Left hindlimb (tissue), 1 donor: ENCODE measurements at places on chromosomes 1 and 21.
A peak's percentile ranks its signal among the peaks of the same experiment; 100 is the strongest.

DNA sequence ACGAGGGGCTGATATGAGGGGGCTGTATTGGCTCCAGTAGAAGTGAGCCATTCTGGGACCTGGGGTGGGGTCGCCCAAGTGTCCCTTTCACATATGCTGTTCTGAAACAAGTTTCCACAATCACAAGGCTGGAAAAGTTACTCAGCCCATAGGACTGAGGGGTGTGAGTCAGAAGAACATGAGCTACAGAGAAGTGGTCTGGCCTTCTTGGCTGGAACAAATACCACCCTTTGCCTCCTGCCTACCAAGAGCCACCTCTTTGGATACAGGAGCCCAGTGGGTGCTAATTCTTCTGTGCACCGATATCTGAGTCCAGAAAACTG, 42.4 kb downstream of the MEF2D start:
- no peak for DNase-seq

- no peak for DNase-seq
Measured at GRCh38 chr1:72278461-72278860, 3.9 kb downstream of the NEGR1 start.

DNA sequence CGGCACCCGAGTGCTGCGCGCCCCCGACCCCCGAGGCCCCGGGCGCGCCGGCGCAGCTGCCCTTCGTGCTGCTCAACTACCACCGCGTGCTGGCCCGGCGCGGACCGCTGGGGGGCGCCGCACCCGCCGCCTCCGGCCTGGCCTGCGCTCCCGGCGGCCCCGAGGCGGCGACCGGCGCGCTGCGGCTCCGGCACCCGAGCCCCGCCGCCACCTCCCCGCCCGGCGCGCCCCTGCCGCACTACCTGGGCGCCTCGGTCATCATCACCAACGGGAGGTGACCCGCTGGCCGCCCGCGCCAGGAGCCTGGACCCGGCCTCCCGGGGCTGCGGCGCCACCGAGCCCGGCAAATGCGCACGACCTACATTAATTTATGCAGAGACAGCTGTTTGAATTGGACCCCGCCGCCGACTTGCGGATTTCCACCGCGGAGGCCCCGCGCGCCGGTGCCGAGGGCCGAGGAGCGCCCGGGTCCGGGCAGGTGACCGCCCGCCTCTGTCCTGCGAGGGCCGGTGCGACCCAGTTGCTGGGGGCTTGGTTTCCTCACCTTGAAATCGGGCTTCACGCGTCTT, 49.0 kb downstream of the SIM2 start:
- DNase-seq: peak; percentile 74

DNA sequence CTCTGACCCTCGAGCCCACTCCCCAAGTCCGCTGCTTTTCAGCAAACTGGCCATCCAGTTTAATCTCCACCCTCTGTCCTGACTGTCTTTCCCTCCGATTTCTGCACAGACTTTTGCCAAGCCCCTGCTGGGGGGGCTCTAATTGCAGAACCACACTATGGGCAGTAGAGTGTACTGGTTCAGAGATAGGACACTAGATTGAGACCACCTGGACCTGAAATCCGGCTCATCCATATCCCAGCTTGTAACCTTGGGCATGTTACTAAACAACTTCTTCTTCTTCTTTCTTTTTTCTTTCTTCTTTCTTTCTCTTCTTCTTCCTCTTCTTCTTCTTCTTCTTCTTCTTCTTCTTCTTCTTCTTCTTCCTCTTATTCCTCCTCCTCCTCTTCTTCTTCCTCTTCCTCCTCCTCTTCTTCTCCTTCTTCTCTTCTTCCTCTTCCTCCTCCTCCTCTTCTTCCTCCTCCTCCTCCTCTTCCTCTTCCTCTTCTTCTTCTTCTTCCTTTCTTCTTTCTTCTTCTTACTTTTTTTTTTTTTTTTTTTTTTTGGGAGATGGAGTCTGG, 7.7 kb downstream of the LRRC71 start:
- DNase-seq: no peak

- no peak for DNase-seq
Measured at GRCh38 chr1:59289570-59289969, 7.3 kb upstream of the FGGY start.

DNA sequence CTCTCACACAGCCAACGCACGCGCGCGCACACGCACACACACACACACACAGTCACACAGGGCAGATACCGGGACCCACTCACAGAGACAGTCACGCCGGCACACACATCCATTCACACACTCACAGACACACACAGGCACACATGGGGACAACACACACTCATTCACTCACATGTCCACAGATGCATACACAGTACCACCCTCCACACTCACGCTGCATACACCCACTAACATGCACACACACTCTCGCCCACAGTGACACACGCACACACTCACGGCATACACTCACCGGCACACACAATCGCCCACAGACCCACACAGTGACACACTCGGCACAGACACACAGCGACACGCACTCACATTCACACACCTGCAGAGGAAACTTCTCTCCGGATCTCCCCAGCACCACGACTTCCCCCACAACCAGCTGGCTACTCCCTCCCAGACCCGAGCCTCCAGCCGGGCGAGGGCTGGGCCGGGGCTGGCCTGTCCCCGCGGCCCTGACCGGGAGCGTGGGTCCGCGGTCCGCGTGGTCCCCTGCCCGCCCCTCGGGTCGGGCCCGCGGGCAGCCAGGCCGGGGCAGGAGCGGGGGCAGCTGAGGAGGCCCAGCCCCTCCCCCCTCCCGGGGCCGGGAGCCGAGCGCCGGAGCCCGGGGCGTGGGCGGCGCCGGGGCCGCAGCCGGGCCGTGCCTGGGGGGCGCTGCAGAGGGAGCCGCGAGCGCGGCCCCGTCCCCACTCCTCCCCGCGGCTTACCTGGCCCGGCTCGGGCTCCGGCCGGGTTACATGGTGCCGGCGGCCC, 552 bp downstream of the DLGAP3 start:
- no peak for DNase-seq

GRCh38 chr1:109649491-109649914, 6.4 kb upstream of the GSTM4 start:
- DNase-seq: no peak

- DNase-seq: no peak
Measured at GRCh38 chr1:161096015-161096414, 2.1 kb upstream of the KLHDC9 start.

GRCh38 chr1:75640137-75640536, 29.2 kb upstream of the SLC44A5 start:
- no peak for DNase-seq

- no peak for DNase-seq
Measured at GRCh38 chr1:110064576-110065337, 5.7 kb downstream of the ALX3 start.

DNA sequence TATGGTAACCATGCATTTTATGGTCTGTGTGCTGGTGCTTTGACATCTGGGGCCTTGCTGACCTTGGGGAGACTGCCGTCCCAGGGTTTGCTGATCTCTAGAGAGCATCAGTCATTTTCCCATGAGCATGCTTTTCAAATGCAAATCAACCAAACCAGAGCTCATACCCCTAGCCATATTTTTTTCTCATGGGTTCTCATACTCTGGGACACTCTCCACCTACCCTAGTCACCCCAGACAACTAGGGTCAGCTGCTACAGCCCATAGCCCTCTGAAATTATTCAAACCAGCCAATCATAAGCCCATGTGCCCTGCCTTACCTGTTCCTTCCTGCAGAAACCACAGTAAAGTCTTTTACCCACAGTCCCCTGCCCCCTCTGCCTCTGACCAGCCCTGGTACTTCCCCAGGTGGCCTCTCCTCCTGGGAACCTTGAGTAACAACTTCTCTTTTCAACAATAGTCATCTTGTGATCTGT, 132.0 kb downstream of the MAP3K21 start:
- no peak for DNase-seq

- no peak for DNase-seq
Measured at GRCh38 chr1:1296070-1297061, 11.4 kb downstream of the ACAP3 start.

- no peak for DNase-seq
Measured at GRCh38 chr1:30596470-30596869, 126.9 kb downstream of the MATN1 start.

- no peak for DNase-seq
Measured at GRCh38 chr1:112537456-112537855, 28.7 kb downstream of the WNT2B start.

DNA sequence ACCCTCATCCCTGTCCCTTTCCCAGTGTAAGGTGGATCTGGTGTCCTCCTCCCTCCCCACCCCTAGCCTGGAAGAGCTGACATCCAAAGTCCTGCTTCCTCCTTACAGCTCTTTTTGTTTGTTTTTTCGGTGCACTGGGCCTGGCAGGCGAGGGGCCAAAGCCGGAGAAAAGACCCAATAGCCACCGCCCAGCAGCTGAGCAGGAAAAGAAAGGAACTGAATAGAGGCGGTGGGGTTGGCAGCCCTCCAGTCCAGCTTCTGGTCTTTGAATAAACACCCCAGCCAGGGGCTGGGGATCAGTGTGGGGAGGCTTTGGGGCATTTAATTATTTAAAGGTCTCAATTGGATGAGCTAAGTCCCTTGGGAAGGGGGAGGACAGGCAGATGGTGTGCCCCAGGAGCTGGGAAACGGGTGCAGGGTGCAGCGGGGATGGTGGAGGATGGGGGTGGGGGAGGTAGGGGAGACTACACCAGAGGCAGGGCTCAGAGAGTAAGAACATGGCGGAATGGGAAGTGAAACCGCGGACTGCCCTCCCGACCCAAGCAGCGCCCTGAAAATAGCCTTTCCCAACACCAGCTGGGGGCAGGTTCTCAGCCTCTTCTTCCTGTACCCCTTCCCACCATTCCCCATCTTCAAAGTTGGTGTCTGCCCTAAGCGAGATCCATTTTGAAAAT, 20.2 kb downstream of the BTG2 start:
- peak; percentile 72 for DNase-seq

GRCh38 chr1:215160351-215160750, 77.8 kb downstream of the KCNK2 start:
- DNase-seq: no peak

GRCh38 chr1:155218854-155219591, 10.5 kb downstream of the MTX1 start:
- DNase-seq: no peak

GRCh38 chr1:63847308-63847910, 73.6 kb downstream of the ROR1 start:
- DNase-seq: no peak

DNA sequence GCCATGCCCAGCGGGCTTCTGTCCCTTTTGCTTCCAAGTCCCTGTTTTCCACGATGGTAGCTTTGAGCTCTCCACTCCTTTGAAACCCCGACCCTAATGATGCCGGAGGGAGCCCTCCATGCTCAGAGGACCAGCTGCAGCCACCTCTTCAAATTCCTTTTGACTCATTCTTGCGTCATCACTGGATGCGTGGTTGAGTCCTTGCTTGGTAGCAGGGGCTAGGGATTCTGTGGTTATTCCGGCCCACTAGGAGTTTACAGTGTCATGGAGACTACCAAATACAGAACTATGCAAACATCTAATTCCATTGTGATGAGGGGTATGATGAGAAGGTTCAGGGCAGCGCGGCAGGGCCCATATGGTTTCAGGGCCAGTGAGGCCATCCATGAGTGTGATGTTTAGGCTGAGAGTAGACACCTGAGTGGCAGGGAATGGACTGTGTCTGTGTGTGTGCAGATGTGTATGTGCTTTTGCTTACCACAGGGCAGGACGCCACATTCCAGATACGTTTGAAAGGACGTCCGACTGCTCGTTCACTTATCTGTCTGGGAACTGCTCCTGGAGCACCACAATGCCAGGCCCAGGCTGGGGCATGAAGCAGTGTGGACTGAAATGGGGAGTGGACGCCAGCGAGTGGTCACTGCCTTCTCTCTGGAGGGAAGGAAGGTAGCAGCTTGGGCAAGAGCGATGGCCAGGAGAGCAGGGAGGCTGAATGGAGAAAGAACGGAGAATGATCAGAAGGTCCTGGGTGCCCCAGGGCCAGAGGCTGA, 30.4 kb upstream of the ZBTB21 start:
- no peak for DNase-seq

- no peak for DNase-seq
Measured at GRCh38 chr1:156154317-156154749, 948 bp downstream of the SEMA4A start.

- no peak for DNase-seq
Measured at GRCh38 chr1:61285371-61285885, 203.1 kb downstream of the NFIA start.

GRCh38 chr1:109509176-109510134, at the start of gene AMIGO1:
Gene AMIGO1 (minus strand): TSS chr1:109509727. CDS start chr1:109508912, 815 bp downstream.
- DNase-seq: peak; percentile 75

DNA sequence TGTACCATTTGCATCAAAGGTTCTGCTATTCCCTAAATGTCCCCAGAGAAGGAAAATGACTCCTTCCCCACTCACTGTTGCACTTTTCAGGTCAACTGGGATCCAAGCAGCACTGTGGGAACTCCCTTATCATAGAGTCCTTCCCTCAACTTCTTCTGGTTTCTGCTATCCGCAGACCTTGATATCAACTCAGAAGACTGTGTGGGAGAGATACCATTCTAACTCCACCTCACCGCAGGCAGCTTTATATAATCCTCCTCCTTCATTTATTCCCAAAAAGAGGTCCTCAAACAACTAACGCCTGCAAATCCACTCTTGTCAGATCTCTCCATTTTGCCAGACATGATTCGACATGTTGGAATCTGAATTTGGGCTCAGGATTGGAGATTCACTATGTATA, 27.3 kb downstream of the LHX9 start:
- DNase-seq: no peak

- peak; percentile 35 for DNase-seq
Measured at GRCh38 chr1:85940656-85941306, 215.8 kb downstream of the COL24A1 start.

DNA sequence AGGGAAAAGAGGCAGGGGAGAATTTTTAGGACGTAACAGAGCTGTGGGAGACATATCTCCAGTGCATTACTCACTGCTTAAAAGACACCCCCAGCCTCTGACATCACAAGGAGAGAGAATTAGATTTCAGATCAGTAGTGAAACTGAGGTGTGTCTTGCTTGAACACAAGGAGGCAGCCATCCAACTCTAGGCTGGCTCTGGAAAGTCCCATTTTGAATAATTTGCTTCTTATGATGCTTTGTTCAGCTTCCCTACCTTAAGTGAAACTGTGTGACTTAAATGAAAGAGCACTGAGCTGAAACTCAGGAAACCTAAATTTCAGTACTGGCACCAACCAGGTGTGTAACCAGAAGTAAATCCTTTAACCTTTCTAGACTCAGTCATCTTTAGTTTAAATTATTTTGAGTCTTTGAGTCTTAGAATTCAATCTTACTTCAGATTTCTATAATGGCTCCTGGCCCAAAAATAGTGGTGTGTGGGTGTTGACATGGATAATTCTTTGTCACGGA, 251.6 kb upstream of the SGIP1 start:
- no peak for DNase-seq

DNA sequence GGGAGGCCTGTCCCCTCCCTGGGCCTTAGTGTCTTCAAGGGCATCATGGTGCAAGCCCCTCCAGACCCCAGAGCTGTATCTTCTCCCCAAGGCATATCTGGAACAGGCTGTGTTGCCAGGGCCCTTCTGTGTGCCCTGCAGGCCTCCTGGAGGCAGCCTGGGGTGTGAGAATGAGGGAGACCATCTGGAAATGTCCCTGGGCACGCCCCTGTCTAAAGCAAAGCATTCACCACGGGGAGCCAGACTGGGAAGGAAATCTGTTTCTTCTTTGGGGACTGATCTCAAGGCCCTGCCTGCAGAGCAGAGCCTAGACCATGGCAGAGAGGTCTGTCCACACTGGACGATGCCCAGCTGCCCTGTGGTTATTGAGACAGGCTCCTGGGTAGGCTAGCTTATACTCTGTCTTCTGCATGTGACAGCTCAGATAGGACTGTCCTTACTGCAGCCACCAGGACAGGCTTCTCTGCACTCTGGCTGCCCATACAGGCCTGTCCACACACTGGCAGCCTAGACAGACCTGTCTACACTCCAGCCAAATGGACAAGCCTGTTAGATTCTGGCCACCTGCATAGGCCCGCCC, 24.6 kb downstream of the PODN start:
- no peak for DNase-seq
